Stimulated activated CD4-positive, alpha-beta T cell treated with anti-CD3 and anti-CD28 coated beads, Interleukin-1b, Interleukin-23, amount 100 ng/mL, for 4 hours (primary cell): ENCODE measurements at places on chromosomes 3 and 15.

DNA sequence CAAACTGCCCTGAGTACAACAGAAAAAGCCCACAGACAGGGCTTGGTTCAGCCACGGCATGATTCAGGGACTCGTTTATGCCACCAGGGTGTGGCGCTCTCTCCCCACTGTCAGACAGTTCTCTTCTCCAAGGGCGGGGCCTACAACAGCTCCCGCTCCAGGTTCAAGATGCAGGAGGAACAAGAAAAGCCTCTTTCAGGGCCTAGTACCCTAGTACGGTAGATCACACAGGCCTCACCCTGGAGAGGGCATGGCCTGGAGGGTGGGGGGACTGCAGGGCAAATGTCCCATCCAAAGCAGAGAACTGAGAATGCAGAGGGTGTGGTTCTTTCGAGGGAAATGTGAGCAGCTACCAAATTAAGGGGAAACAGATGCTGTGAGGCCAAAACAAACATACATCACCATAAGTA lies 12.0 kb downstream of the MESD start:
- DNase-seq: no peak

DNA sequence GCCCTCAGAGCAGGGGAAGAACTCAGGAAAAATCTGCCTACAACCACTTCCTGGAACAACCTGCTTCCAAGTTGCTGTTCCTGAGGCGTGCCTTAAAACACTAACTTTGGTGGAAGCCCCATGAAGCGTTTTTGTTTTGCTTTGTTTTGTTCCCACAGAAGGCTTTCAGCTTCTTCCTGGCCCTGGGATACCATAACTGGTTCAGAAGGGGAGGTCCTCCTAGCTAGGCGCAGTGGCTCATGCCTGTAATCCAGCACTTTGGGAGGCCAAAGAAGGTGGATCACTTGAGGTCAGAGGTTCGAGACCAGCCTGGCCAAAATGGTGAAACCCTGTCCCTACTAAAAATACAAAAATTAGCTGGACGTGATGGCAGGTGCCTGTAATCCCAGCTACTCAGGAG lies 1.2 kb upstream of the IP6K1 start:
- DNase-seq: no peak

DNA sequence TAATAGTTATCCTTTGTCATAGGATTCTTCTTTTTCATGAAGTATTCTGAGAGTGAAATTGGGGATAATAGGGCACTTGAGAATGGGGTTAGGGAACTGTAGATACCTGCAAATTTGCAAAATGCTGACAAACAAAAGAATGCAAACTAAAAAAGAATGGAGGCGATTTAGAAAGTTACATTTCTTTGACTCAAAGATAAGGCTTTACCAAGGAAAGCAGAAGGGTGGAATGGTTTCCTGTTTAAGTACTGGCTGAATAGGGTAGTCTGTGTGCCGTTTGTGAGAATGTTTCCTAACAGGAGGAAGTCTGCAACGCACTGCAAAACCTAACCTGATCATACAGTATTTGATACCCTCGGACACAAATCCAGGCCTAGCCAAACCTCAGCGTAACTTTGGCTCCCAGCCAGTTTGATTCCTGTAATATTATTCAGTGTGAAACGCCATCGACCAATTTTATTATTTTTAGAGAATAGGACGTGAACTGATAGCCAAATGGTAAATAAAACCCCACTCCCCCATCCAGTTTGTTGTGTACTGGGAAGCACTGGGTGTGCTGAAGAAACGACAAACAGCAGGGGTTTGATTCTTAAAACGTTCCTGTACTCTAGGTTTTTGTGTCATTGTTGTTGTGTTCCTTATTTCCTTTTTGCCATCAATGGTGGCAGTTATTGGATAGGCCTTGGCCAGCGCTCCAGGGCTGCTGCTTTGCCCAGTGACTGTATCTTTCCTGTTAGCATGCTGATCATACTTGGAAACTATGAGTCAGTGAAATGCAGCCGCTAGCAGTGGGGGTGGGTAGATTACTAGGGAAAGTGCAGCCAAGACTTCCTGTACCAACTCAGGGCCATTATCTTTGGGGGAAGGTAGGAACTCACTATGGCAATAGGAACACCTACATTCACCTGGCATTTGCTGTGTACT lies 148.0 kb upstream of the TBL1XR1 start:
- peak; percentile 60 for DNase-seq

DNA sequence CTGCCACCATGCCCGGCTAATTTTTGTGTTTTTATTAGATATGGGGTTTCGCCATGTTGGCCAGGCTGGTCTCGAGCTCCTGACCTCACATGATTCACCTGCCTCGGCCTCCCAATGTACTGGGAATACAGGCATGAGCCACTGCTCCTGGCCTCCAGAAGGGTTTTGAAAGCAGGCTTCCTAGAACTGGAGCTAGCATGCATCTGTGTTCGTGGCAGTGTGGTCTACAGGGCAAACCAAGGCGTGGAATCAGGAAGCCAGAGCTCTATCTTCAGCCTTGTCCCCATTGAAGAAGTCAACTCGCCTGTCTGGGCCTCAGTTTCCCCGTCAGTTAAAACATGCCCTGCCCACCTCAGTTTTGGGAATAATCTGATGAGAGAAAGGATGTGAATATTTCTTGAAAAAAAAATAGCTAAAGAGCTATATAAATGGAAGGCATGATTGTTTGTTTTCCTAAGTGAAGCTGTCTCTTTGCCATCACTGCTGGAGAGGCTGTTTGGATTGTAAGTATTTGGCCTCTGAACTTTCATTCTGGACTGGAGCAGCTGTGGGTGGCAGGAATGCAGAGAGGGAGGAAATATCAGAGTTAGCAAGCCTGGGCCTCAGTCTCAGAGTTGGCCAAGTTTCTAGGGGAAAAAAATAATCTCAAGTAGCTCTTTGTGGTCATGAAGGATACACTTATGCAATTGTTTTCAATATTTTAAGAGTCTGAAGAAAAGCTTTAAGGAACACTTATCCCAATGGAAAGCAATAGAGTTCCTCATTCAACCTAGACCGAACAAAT lies 36.5 kb upstream of the UACA start:
- DNase-seq: no peak

DNA sequence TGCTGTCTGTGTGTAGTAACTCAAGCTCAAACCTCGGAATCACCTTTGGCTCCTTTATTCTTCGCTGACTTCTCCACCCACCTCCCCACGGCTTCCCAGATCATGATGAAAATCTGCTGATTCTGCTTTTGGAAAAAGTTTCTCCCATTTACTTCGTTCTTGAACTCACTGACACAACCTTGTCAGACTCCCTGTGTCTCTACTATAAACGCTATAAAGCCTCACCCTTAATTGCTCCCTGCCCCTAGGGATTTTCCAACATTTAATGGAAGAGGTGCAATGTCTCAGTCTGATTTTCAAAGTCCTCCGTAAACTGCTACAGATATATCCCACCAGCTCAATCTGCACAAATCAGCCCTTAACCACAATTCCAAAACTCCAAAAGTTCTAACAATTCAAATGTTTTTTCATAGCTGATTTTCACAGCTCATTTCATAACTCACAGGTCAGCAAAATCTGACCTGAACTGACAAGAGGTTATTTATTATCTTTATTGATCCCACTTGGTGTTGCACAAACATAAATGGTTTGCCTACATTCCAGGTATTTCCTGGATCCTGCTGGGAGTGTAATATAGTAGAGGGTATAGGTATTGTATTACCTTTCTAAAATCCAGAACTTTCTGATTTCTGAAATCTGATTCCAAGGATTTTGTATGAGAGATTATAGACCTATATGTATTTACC lies 129.4 kb downstream of the PLD1 start:
- no peak for DNase-seq

- DNase-seq: no peak
Observed at GRCh38 chr3:52022323-52023100, 26.8 kb upstream of the RPL29 start.

DNA sequence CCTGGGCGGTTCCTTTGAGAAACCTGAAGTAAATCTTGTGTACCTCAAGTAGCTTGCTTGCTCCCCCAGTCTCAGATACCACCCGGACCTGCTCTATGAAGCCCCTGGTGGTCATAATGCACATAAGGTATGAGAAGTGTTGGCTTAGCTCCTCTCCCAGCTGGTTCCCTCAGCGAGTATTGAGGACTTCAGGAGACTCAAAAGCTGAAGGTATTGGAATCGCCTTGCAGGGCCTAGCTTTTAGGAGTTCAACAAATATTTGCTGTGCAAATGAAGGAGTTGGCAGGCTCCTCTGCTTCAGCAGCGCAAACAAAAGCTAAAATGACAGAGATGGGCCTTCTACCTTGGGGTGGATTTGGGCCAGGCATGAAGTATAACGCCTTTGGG lies 1.7 kb downstream of the CMTM8 start:
- DNase-seq: peak; percentile 39

DNA sequence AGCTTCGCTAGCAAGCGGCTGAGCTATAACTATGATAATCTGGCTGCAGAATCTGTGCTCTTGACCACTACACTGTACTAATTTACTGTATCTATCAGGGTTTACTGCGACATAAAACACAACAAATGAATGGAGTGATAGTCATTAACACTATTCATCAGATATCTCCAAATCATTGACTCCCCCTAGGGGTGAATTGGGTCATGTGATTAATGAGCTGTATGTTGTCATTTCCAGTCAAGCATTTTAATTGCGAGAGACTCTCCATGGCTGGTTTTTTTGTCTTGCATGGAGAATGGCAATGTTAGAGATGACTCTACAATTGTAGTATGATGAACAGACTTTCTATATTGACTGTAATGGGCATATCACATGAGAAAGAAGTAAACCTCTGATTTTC lies 10.5 kb upstream of the TM4SF18 start:
- no peak for DNase-seq

DNA sequence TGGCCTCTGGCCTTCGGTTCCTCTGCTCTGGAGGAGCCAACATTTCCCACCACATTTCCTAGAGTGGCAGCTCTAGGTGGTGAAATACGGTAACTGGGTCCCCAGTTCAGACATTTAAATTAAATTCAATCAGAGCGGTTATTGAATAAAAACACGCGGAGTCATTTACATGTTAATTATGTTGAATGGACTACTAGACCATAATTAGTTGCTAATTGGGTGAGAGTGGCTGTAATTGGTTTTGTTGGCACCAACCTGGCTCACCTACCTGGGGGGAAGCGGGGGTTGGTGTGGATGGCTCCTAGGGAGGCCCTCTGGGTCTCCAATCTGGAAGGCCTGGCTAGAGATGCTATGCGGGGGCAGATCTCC lies 12.7 kb downstream of the SEMA3F start:
- no peak for DNase-seq

DNA sequence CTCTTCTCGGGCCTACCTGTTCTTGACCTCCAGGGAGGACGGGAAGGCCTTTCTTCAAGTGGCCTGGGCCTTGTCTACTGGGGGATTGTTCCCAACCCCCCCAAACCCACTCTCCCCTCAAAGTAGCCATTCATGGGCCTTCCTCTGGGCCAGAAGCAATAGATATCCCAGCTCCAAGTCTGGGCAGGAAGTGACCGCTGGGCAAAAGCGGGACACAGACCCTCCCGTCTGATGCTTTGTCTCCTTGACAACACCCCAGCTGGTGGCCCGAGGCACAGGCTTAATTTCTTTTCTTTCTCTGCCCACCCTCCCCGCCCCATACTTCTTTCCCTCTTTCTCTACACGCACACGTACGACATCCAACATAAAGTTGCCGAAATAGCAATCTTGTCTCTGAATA lies 41.4 kb upstream of the FEZF2 start:
- no peak for DNase-seq

DNA sequence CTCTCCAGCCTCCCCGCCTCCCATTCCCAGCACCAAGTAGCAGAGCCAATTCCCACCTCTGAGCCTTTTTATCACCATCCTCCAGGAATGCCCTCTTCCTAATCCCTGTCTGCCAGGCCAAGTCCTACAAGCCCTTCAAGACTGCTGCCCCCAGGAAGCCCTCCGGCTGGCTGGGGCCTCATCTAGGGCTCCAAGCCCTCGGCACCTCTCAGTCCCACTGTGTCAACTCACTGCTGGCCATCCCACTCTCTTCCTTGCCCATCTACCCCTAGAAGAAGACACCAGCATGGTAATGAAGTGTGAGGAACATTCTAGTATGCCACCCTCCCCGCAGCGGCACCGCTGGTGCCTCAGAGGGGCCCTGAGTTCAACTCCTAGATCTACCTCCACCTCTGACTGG lies 10.0 kb upstream of the GRIP2 start:
- DNase-seq: no peak

- no peak for DNase-seq
Observed at GRCh38 chr15:67149773-67150022, 84.3 kb downstream of the SMAD3 start.

GRCh38 chr3:70813311-70813710 lies 500.9 kb upstream of the MDFIC2 start:
- DNase-seq: no peak

- DNase-seq: no peak
Observed at GRCh38 chr3:94159062-94159828, 96.4 kb downstream of the NSUN3 start.

DNA sequence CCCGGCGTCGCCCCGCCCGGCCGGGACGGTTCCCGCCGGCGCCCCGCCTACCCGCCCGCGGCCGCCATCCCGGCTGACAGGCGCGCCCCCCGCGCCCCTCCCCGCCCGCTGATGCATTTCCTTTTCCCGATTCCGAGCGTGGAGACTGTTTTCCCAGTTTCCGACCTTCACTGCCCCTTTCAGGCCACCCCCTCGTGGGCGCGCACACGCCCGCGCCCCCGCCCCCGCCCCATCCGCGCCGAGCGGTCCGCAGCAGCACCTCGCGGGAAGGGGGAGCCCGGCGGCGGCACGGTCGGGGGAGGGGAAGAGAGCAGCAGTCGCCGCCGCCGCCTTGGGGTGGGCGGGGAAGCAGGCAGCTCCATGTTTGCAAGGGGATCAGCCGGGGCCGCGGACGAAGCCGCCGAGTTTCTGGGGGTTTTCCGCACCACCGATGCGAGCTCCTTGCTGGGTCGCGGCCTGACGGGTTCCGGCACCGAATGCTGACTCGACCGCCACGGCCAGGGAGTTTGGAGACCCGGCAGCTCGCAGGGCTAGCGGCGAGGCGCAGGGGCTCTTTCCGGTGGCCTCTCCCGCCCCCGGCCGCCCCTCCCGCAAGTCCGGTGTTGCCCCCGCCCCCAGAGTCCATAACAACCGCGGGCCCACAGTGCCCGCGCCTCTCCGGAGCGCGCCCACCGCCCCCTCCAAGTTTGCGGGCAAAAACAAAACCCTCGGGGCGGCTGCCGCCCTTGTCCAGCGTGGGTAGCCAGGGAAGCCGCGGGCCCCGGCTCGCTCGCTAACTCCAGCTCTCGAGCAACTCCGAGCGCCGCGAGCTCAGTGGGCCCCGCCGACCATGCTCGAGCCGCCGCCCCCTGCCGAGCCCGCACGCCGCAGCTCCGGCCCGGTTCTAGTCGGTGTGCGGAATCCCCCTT lies 3.2 kb upstream of the SIN3A start:
- peak; percentile 76 for DNase-seq

DNA sequence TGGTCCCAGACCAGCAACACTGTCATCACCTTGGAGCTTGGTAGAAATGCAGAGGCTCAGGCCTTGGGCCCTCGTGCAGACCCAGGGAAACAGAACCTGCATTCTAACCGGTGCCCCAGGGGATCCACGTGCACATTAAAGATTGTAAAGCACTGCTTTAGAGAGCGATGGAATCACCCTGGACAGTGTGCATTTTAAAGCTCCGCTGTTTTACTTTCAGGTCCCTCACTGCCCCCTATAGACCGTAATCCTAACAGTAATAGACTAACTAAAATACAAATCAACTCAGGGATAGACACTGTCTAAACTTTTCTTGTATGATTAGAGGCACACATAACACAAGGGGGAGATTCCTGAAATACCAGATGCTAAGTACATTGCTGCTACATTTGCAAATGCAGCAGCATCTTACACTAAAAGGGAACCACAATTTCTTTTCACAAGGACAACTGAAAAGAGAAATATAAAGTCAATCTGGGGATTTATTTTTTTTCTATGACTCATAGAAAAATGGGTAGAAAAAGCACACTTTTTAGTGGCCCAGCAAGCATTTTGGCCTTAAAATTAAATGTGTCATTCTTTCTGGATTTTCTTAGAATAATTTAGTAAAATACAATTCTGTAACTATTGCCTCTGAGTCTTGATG lies 10.5 kb upstream of the SH3GL3 start:
- no peak for DNase-seq
